ENCODE measurements at places on chromosomes 1 and 21.

GRCh38 chr1:117685936-117686806 lies 80.3 kb downstream of the TENT5C start:
- DNase-seq = no peak

- no peak for DNase-seq
Observed at GRCh38 chr1:28258628-28259251, 578 bp upstream of the SESN2 start.

- DNase-seq = no peak
Observed at GRCh38 chr1:8746554-8746953, 70.9 kb downstream of the RERE start.

DNA sequence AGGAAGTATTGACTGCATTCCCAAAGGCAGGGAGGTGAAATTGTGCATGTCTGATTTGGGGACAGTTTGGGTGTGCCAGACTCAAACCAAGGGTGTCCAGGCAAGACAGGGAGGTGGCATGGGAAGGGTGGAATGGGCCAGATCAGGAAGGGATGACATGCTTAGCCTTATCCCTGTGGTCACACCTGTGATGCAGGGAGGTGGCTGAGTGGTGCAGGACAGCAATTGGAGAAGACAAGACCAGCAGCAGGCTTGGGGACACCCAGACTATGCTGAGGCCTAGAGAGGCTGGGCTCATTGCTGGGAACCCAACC lies 4.0 kb downstream of the FOXO6 start:
- DNase-seq = no peak

DNA sequence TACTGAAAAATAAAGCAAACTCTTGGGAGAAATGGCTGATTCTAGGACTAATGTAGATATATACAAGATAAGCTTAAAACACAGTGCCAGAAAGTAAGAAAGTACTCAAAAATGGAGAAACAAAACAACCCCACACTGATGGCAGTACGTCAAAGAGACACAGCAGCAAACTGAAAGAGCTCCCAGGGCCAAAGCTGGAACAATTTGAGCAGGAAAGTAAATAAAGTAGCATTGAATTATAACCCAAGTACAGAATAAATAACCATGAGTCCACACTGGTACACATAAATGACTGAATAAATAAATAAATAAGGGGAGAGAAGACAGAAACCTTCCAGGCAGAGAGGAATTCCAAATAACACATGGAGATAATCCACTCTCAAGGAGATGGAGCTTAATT lies 120.9 kb downstream of the GLUL start:
- DNase-seq = no peak

GRCh38 chr21:36048357-36048756 lies 12.0 kb downstream of the SETD4 start:
- no peak for DNase-seq

DNA sequence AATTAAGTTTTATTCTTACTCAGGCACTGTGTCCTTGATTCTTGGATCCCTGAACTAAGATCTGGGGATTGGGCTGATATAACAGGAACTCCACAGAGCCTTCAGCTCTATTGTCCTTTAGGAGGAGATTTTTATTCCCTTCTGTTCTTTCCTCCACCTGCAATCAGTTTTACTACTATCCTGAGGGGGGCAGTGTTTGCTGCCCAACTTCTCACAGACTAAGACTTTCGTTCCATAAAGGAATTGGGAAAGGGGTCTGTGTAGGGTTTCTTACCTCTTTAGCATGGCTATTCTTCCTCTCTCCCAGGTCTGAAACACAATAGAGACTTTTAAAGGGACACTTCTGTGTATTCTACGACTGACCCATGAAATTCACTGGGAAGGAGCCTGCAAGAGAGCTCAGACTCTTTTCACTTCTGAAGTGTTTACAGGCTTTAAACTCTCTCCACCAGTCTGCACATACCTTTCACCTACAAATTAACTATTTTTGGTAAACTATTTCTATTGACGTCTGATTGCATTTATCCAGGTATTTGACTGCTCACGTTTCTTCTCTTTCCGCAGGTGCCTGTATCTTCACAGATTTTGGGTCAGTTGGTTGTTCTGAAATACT lies 103.3 kb upstream of the DEPDC1 start:
- no peak for DNase-seq

Data from Peyer's patch (tissue), 4 donors.